Activated naive CD4-positive, alpha-beta T cell treated with anti-CD3 and anti-CD28 coated beads for 36 hours (primary cell): ENCODE measurements at places on chromosomes 2 and 18. TPM values are rescaled to one million over a fixed set of nuclear protein-coding genes. Genes with fewer than 3 reads are reported as not detected.

- no peak for DNase-seq
- no peaks in the 10 kb centered on the region for H3K36me3 ChIP-seq
- H3K4me1 ChIP-seq: peaks cover 57% of the 10 kb centered on the region
- H3K27me3 ChIP-seq: no peaks in the 10 kb centered on the region
These were observed 56.3 kb downstream of the EPAS1 start for GRCh38 chr2:46353509-46353908.

GRCh38 chr2:239944694-239945551 is 80.2 kb downstream of the NDUFA10 start:
- H3K36me3 ChIP-seq: no peaks in the 10 kb centered on the region
- DNase-seq: peak; percentile 62
- H3K27me3 ChIP-seq: no peaks in the 10 kb centered on the region
- peaks cover 9% of the 10 kb centered on the region for H3K4me1 ChIP-seq
- H3K27ac ChIP-seq: peak overlapping the region; percentile 31
- H3K4me3 ChIP-seq: no peak overlapping the region

- H3K4me3 ChIP-seq: no peak overlapping the region
- no peak for DNase-seq
- no peaks in the 10 kb centered on the region for H3K36me3 ChIP-seq
These were observed 18.1 kb downstream of the NETO1 start for GRCh38 chr18:72849671-72850070.

DNA sequence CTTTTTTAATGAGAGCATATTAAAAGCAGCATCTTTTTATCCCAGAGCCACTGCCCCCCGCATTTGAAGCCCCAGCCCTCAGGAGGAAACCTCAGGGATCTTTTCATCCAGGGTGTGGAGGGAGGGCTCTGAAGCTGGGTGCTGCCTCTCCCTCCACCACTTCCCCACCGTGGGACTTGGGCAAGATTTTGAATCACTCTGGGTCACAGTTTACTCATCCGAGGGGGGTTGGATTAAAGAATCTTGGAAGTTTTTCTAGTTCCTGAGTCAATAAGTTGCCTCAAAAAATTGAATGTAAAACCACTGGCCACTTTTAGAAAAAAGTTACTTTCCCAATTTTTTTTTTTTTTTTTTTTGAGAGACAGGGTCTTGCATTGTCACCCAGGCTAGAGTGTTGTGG is 62.0 kb upstream of the ANKRD44 start:
- DNase-seq: no peak
- no peak overlapping the region for H3K27ac ChIP-seq
- no peaks in the 10 kb centered on the region for H3K36me3 ChIP-seq

DNA sequence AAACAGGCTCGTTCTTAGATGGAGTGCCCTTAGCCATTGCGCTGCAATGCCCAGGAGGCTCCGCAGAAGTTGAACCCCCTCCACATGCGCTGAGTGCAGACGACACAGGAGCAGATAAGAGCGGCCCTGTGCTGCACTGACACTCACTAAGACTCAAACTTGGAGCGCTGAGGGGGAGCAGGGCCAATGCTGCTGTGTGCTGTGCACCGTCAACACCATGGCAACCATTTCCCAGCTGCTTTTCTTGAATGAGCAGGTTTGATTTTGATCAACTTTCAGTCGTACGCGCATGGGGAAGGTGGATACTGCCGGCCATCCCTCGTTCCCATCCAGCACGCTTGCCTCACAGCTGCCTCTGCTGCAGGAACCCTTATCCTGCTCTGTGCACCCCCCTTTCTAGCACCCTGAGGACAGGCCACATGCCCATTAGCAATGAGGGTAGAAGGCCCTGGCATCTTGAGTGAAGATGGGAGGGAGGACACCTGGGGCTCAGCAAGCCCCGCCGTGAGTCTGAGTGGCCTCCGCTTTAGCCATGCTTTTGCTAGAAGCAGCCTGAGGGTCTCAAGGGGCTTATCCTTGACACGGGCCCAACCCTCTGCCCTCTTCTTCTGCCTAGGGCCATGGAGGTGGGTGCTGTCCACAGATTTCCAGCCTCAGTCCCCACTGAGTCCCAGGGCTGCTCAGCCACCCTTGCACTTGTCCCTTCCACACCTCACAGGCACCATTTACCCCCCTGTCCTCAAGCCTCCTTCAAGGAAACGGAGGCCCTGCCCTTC is 271.9 kb downstream of the PHLPP1 start:
- H3K4me1 ChIP-seq: no peaks in the 10 kb centered on the region
- H3K27ac ChIP-seq: no peak overlapping the region
- no peak overlapping the region for H3K4me3 ChIP-seq
- peaks cover 2% of the 10 kb centered on the region for H3K27me3 ChIP-seq

GRCh38 chr2:45311559-45311958 is 299.5 kb downstream of the SRBD1 start:
- H3K4me3 ChIP-seq: no peak overlapping the region
- DNase-seq: no peak
- no peak overlapping the region for H3K27ac ChIP-seq
- H3K36me3 ChIP-seq: no peaks in the 10 kb centered on the region
- H3K27me3 ChIP-seq: no peaks in the 10 kb centered on the region

DNA sequence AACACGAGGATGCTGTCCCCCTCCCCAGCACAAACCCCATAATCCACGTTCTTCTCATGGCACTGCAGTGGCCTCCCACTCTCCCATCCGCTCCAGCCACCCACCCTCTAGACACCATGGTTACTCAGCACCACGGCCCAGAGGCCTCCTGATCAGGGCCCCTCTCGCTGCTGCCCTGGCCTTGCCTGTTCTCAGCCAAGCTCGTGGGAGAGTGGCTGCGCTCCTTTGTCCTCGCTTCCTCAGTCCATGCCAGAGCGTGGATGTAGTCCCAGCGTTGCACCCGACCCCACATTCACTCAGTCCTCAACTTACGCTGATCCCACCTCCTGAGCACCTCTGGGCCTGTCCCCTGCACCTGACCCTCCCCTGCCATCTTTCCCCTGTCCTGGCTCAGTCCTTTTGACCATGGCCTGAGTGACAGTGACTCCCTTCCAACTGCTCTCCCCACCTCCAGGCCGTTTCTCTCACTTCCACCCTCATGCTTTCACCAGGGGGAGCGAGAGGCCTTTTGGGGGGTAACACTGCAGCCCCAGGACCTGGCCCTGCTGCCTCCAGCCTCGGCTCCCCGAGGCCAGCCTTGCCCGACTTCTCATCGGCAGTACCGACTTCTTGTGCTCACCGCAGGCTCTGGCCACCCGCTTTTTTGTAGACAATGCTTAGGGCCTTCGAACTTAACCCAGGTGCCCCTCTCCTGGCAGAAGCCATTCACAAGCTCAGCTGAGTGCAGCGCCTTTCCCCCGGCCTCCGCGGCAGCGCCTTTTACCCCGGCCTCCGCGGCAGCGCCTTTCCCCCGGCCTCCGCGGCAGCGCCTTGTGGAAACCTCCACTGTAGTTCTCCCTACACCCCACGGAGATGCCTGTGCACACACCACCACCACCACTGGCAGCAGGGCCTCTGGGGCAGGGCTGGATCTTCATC is 131.4 kb downstream of the CLIP4 start:
- H3K27me3 ChIP-seq: no peaks in the 10 kb centered on the region
- H3K4me1 ChIP-seq: no peaks in the 10 kb centered on the region
- H3K4me3 ChIP-seq: no peak overlapping the region
- H3K27ac ChIP-seq: no peak overlapping the region
- no peak for DNase-seq

- H3K4me1 ChIP-seq: no peaks in the 10 kb centered on the region
- H3K27me3 ChIP-seq: peaks cover 12% of the 10 kb centered on the region
- DNase-seq: no peak
These were observed 6.6 kb upstream of the TUBB6 start for GRCh38 chr18:12301263-12302005.

DNA sequence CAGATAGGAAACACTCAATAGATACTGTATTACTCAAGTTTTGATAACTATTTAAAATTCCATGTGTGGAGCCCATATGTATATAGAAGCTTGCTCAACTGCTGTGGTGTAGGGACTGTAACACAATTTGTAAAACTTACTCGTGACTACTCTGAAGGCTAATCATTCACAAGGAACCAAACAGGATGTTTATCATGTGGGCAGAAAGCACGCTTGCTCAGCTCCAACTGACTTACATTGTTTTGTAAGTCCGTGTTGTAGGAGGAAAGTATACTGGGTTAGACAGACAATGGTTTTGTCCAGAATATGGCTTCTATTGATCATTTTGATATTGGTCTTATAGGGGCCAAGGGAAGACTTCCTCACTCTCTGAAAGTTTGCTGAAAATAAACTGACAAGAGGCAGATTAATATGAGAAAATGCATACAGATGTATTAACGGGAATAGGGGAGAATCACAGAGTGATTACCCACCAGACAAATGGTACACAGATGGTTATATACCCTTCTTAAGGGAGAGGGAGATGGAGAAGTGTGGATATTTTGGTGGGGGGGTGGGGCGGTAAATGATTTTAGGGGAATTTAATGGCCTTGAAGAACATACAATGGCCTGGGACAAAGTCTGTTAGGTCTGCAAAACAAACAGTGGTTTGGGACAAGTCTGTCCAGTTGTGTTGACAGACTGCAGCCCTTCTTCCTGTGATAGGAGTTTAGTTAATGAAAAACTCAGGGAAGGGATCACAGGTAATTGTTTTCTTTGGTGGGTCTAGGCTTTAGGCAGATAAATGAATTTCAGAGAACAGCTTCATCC is 259.3 kb upstream of the SP5 start:
- no peaks in the 10 kb centered on the region for H3K4me1 ChIP-seq
- no peak overlapping the region for H3K27ac ChIP-seq
- H3K4me3 ChIP-seq: no peak overlapping the region
- no peaks in the 10 kb centered on the region for H3K36me3 ChIP-seq
- H3K27me3 ChIP-seq: peaks cover 2% of the 10 kb centered on the region
- DNase-seq: no peak

DNA sequence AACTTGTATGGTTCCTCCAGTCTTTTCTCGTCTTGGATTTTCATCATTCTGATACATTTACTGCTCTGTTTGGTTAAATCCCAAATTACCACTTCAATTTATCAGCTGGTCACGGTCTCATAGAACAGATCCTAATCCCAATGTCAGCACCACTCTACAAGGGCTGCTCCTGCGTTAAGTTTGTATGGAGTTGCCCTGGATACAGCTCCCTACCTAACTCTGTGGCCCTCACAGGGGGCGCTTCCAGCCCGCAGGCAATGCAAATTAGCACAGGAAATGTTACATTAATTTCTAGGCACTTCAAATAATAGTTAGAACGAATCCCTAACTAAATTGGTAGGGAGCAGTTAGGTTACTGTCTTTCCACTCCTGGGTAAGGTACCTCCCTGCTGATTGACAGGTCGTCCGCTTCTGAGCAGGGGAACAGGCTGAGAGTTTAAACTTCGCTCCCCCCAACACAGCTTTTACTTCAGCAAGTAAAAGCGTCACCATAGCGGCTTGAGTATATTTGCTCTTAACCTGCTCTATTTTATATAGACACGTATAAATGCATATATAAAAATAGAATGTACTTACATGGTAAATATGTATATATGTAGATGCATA is 238.5 kb upstream of the FANCL start:
- H3K27ac ChIP-seq: no peak overlapping the region
- H3K27me3 ChIP-seq: peaks cover 6% of the 10 kb centered on the region
- no peak for DNase-seq

GRCh38 chr2:85772019-85772745 is 18.4 kb downstream of the ATOH8 start:
- H3K27me3 ChIP-seq: peaks cover 19% of the 10 kb centered on the region
- no peak for DNase-seq
- H3K27ac ChIP-seq: no peak overlapping the region
- H3K36me3 ChIP-seq: no peaks in the 10 kb centered on the region
- no peak overlapping the region for H3K4me3 ChIP-seq

KANSL3 gene
- total RNA-seq: 33.0 TPM

ADGRF3 gene
- 3.0 TPM for total RNA-seq

G6PC2 gene
- not detected for total RNA-seq

GYPC gene
- total RNA-seq: 150 TPM

MERTK gene
- total RNA-seq: 0.57 TPM

STPG4 gene
- total RNA-seq: 0.27 TPM
